ENCODE measurements at places on chromosomes 3 and 15.

DNA sequence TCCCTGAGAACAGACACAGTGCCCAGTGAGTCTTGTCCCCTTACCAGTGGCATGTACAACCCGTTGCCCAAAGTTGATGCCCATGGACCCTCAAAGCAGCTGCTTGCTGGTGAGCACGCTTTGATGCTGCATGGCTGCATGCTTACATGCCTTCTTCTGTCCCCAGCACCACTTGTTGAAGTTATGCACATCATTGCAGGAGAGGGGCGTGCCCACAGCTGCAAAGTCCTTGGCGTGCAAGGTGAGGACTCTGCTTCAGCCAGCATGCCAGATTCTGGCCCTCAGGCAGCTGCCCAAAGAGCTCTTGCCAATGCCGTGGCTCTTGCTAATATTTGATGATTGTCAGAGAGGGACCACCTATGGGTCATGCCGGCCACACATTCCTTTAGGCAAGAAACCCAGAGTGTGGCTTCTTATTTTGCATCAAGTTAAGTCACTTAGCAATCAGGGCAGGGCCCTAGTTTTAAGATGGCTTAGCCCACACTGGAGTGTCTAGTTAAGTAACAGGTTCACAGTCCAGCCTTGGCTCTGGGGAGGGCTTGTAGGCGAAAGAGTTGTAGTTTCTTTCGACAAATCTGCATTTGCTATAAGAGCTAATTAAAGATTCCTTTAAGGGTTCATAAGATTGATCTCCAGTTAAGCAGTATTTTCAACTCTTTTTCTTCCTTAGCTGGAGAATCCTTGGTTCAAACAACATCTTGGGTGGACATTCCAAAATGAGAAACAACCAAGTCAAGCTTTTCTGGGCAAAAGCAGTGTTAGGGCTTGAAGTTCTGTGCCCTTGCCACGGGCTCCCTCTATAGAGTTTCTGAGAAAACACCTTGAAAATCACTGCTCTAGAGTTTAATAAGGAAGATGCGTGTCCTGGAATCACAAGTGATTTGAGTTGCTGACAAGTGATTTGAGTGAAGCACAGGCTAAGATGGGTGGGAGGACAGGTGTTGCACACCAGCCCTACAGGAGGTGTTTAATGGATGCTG is 128.6 kb downstream of the SLCO3A1 start:
- no peak for DNase-seq

DNA sequence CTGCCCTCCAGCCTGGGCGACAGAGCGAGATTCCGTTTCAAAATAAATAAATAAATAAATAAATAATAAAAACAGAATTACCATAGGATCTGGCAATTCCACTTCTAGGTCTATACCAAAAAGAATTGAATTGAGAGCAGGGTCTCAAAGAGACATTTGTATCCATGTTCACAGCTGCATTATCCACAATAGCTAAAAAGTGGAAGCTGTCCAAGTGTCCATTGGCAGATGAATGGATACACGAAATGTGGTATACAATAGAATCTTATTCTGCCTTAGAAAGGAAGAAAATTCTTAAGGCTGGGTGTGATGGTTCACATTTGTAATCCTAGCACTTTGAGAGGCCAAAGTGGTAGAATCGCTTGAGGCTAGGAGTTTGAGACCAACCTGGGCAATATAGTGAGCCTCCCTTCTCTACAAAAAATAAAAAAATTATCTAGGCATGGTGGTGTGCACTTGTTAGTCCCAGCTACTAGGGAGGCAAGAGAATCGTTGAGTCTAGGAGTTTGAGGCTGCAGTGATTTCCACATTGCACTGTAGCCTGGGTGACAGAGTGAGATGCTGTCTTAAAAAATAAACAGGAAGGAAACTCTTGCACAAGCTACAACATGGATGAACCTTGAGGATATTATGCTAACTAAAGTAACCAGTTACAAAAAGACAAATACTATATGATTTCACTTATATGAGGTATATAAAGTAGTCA is 24.2 kb downstream of the PFKFB4 start:
- no peak for DNase-seq

GRCh38 chr3:189222927-189223636 is 51.3 kb downstream of the TPRG1 start:
- no peak for DNase-seq

DNA sequence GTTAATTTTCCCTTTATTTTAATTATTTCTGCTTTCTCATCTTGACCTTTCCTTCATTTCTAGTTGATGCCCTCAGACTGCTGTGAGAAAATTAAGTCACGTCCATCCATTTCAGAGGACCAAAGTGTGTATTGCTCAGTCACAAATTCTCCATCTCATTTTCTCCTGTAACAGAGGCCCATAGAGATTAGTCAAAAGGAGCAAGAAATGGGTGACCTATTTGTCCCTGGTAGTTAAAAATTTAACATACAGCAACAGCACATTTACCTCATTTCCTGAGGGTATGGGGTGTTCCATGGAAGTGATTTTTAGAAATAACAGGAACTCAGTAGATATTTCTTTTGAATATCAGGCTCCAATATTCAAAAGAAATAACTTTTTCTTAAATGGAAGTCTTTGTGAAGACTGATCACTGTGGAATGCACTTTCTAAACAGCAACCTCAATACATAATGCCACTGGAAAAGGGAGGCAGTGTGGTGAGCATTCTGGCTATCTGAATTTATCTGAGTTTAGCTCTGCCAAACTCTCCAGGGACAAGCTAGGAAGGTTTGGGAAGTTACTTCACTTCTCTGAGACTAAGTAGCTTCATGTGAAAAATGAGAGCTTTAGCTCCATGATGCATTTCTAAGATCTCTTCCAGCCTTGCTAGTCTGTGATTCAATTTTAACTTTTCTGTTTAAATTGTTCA is 808.2 kb downstream of the SQOR start:
- DNase-seq, result no peak

DNA sequence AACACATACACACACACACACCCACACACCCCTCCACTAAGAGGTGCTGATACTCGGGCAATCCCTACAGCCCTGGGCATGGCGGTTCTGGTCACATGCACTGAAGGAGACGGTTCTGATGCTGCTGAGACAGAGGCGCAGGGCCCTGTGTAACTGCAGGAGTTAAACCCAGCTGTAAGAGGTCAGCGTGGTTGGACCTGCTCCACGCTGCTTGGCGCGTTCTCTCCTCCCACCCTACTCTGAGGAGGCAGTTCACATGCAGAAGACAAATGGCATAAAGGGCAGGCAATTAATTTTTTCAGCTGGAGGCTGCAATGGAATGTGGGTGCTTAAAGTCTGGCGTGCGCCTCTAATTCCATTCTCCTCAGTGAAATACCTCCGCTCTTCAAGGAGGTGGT is 35.2 kb downstream of the GRK7 start:
- no peak for DNase-seq

GRCh38 chr3:9168241-9168741 is 81.2 kb downstream of the SRGAP3 start:
- DNase-seq, result no peak

DNA sequence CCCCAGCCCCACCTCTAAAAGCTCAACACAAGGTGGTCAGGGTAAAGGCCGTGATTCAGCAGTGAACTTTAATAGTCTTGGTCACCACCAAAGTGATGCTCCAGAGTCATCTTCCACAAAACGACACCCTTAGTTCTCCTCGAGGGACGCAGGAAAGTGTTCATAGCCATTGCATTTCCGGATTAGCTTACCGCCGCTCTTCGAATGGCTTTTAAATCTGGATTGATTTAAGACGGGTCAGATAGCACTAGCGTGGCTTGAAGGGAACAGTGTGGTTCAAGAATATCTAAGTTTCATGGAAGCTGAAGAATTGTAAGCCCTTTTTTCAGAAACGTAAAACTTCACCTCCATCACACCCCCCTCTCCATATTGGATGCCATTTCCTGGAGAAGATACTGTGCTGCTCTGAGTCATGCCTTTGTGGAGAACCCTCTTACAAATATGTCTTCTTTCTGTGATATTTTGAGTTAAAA is 829 bp downstream of the RNF7 start:
- no peak for DNase-seq

GRCh38 chr3:47646362-47646761 is 67.7 kb upstream of the CSPG5 start:
- DNase-seq, result no peak

- DNase-seq, result no peak
Observed at GRCh38 chr3:17643691-17644090, 98.7 kb downstream of the TBC1D5 start.

DNA sequence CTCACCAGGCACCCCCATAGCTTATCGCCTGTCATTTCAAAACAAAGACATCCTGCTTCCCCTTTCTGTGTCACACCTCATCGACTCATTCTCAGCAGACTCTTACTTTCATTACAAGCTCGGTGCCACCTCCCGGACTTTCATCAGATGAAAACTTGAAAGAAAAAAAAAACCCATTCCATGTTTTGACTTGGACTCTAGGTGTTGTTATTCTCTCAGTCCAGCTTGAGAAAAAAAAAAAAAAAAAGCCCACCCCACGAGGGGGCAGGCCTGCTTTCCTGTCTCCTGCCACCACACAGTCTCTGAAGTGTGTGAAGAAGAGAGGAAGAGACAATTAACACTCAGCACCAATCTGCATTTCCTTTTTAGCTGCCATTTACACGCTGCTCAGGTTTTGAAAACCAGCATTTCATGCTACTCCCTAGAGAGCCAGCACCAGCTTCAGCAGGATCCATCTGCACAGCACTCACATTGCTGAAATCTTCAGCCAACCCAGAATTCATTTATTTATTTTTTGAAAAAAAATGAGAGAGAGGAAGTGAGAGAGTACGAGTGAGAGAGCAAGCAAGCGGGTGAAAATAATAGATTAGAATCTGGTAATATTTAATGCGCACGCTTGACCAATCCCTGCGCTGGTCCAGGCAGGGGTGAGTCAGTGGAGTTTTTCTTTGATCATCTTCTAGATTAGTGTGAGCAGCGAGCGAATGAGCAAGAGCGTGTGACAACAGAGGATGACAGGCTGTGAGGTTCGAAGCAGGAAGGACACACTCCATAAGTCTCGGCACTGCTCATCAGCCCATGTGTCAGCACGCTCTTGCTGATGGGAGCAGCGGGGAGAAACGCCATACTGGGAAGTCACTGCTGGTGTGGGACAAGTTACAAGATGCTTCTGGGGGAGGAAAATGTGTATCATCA is 23.5 kb downstream of the ZNF80 start:
- no peak for DNase-seq

DNA sequence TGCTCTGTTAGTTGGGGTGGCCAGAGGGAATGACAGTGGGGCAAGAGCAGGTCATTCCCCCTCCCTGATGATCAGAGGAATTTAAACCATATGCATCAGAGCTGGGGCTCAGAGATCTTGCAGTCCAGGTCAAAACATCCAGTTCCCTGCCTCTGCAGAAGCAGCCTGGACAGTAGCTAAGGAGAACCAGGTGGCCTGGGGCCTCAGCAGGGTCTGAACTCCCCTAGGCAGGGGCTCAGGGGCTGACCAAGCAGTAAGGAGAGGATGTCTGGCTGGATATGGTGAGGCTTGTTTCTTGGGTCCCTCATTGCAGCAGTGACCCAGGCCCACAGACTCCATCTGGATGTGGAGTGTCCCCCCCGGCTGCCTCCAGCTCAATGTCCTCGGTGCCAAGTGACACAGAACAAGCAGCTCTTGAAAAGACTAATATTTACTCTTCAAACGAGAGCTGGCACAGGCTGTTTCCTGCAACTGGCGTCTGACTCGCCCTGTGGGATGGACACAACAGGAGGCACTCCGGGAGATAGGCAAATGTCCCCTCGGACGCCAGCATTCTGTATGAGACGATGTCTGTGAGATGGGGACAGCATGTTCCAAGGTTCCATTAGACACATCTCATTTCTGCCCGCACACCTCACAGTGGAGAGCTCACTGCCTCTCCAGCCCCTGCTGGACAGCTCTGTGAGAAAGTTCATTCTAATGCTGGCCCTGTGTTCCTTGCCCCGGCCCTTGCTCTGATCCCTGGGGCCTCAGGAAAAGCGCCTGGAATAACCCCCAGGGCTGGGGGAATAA is 37.1 kb downstream of the SEC22C start:
- DNase-seq, result peak; percentile 82

GRCh38 chr3:69594286-69594685 is 145.0 kb upstream of the MITF start:
- no peak for DNase-seq
